ENCODE measurements at places on chromosomes 12 and 14.

DNA sequence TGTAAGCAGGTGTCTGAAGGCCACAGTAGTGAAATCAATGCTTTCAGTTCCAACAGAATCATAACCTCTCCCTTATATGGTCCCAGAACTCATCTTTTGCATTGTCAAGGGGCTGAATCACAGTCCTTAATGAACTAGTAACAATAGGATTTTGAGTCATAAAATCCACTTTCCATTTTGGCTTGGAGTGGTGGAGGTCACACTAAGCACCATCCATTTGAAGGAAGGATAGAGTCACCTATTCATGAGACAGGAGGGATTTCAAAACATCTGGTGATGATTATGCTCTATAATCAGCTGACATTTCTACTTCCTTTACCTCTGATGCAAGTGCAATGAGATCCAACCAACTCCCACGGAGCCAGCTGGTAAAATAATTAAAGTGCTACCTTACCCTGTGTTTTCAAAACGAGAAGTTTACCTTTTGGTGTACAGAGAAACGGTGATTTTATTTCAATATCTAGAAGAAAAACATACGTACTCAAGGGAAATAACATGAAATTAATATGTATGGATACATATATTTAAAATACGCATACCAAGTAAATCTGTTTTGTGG is 59.1 kb downstream of the TMEM132D start:
- no peak for DNase-seq

DNA sequence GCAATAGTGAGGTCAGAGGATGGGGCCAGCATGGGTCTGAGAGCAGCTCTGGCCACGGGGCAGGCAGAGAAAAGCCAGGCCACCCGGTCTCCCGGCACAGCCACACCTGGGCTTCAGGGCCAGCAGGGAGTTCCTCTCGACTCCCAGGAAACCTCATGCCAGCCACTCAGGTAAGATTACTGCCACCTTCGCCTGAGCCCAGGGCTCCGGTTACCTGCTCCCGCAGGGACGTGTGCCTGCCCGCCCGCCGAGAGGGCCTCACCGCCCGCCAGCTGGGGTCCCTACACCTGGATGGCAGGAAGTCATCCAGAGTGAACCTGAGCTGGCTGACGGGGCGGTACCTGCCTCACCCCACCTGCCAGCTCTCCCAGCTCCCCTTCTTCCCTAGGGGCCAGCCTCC is 7.3 kb downstream of the JAG2 start:
- peak; percentile 99 for DNase-seq

GRCh38 chr14:105272623-105273022 is 24.3 kb downstream of the BTBD6 start:
- no peak for DNase-seq

- DNase-seq = no peak
These were observed 48.9 kb downstream of the KIF26A start for GRCh38 chr14:104187121-104187889.

- DNase-seq = no peak
These were observed 35.6 kb downstream of the DGLUCY start for GRCh38 chr14:91149462-91149861.

- DNase-seq = no peak
These were observed 5.4 kb downstream of the XRCC3 start for GRCh38 chr14:103709814-103710213.

DNA sequence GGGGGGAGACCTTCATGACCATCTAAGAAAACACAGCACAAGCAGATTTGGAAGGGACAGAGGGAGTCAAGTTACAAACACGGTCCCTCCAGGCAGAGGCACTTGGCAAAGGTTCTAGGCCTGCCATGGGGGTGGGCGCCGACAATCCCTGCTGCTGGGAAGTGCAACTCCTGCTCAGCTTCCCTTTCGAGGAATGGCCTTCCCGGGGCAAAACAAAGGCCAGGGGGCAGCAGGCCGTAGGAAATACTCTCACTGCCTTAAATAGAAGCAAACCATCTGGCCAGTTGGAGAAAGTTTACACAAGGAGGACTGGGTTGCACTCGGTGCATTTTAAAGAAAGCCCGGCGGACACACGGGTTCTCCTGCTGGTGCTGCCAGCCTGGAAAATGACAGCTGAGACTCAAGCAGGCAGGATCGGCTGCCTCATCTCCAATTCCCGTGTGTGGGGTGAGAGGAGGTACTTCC is 65.8 kb downstream of the ITPK1 start:
- DNase-seq = no peak

DNA sequence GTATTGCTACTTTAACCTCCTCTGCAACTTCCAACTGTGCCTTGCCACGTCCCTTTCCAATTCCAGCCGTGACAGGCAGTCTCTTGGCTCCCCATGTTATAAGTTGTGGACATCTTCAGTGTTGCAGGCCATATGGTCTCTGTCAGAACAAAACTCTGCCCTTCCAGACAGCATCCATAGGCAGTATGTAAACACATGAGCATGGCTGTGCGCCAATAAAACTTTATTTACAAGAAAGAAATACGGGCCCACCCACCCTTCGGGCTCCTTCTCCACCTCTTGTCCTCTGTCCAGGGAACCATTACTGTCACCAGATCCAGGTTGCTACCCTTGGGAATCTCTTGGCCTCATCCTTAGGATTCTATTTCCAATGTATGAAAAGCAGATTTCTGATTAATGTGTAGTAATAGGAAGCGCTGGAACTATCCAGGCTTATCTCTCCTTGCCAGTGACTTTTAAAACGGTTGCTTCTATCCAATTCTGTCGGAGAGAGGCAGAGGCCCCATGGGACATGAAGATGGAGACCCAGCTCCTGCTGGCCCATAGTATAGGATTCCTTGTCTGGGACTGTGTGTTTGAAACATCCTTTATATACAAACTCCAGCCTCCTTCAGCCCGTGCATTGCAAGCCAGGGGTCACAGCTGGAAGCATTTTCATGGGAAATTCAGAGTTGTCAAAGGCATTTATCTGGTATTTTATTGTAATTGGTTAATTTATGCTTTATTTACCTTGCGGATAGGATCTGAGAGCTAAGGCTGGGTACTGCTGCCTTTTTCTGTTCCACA is 114.4 kb downstream of the ZNF664 start:
- DNase-seq = peak; percentile 17

DNA sequence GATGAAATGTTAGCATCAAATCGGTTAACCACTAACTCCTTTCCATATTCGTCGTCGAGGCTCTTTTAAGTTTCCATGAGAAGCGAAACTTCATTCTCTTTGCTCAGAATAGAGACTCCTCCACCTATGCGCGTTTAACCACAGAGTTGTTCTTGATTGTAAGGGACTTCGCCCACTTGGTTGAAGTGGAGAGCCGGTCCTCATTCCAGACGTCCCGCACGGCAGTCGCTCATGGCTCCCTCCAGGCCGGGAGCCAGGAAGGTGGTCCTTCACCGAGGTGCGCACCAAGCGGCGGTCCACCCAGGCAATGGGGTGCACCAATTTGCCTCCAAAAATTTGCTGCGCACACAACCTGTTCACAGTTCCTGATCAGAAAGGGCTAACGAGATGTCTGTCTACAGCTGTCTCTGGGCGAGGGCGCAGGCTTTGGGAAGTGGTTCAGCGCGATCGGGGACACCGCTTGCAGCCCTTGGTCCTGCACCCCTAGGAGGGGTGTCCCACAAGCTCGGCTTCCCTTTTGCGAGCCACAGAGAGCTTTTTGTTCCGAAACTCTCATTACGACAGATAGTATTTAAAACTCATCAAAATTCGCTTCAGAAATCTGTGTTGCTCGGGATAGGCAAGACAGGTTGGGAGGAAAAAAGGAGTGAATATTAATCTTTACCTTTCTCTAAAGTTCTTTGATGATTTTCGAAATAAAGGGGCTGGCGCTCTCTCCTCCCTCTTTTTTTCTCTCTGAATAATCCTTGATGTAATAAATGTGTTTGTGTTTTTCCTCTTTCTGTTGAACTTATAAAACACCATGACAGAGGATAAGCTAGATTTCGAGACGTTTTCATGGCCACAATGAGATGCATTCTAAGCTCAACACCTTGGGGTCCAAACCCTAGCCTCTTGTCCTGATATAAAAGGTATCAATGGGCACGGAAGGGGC is 6.4 kb upstream of the ALX1 start:
- no peak for DNase-seq

DNA sequence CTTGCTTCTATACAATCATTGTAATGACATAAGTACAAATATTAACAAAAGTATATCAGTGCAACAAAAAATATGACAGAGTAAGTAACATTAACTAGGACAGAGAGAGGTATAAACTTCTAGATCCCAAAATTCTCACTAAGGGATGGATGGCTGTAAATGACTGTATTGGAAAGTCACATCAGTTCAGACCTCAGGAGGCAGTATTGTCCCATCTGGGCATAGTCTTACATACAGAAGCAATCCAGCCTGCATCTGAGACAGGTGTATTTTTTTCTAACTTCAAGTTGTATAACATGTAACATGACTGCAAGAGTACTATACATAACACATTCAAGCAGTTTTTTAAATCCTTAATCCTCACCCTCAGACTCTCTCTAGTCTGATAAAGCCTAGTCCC is 99.0 kb downstream of the GARIN6 start:
- DNase-seq = peak; percentile 29

GRCh38 chr12:46493150-46493833 is 120.7 kb upstream of the SLC38A2 start:
- no peak for DNase-seq

- no peak for DNase-seq
These were observed 271.6 kb upstream of the RTL1 start for GRCh38 chr14:101174980-101175606.
